ENCODE measurements at places on chromosomes 7 and 10.

DNA sequence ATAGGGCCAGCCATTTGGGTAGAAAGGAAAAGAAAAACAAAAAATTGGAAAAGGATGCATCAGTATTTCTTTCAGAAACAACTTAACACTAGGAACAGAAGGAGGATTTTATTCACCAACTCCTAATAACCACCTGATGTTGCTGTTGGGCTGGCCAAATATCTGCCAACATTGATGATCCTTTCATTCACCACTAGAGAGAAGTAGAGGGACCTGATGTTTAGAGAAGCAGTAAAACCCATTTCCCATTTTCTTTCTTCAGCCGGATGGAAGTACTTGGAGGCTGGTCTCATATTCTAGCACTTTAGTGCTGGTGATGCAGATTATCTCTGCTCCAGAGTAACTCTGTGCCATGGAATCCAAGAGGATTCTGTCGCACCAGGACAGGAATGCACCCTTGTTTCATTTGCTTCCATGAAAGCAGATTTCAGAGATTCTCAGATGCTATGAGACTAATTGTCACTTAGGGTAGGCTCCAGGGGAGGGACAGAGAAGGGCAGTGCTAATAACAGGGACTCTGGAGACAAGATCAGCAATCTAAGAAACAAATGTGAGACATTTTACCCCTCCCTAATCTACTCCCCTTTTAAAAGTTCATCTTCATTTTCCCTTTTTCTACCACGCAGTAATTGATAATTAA lies 3.1 kb downstream of the KLLN start:
- no peaks in the 10 kb centered on the region for H3K27me3 ChIP-seq
- no peaks in the 10 kb centered on the region for H3K36me3 ChIP-seq
- no peak overlapping the region for H3K4me3 ChIP-seq
- DNase-seq, result peak; percentile 13

- H3K4me3 ChIP-seq, result no peak overlapping the region
- H3K4me1 ChIP-seq, result no peaks in the 10 kb centered on the region
- no peak overlapping the region for H3K27ac ChIP-seq
- DNase-seq, result no peak
These were observed 53.6 kb downstream of the ADRA2A start for GRCh38 chr10:111130471-111130870.

DNA sequence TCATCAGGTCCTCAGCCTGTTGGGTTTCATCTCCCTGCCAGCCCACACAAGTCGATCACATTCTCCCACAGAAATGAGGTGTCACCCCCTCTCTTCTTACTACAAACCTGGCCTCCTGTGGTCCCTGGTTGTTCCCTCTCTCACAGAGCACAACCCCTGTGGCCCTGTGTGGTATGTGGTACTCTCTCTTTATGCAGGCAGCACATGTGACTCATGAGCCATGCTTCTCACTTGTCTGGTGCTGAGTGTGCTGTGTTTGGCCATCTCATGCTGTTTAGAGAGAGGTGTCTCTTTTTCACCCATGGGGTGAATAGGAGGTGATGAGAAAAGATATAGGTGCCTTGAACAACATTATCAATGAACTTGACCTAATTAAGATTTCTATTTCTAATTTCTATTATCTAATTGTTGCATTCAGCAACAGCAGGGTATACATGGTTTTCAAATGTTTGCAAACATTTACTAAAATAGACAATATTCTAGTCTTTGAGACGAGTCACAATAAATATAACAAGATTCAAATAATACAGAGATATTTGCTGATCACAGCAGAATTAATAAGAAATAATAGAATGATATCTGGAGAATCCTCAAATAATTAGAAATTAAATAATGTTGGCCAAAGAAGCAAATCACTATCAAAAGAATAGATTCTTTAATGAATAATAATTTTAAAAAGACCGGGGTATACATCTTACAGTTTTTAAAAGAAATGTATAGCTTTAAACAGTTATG lies 633.8 kb upstream of the IGFBP3 start:
- H3K27ac ChIP-seq, result no peak overlapping the region
- H3K36me3 ChIP-seq, result no peaks in the 10 kb centered on the region
- DNase-seq, result no peak
- H3K27me3 ChIP-seq, result no peaks in the 10 kb centered on the region
- no peaks in the 10 kb centered on the region for H3K4me1 ChIP-seq

DNA sequence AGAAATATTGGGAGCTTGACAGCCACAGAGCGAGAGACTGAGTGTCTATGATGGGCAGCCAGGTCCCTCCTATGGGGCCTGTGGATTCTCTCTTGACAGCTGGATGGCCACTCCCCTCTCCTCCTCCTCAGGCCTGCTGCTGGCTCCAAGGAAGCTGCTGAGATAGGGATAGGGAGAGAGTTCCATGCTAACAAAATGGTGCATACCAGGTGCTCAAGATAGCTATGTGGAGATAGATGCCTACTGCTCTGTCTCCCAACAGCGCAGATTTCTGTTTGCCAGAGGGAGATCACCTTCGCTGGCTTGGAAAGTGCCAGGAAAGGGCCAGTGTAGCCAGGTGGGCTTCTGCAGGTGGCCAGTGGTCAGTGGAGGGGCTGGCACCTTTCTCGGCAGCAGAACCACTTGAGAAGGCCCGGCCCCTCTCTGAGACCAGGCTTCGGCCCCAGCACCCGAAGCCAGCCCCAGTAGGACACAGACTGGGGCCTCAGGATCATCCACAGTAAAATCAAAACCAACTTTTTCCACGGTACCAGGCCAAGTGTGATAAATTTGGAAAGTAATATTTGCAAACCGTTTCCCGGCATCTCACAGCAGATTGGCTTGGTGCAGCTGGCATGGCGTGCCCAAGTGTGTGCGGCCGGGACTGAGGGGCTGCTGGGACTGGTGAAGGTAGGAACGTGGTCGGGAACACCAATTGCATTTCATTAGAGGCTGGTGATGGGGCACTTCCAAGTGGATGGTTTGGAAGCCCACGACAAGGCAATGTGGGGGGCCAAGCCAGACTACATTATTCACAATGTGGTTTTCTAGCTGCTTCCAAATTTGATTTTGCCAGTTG lies 139.6 kb downstream of the PTPN20 start:
- H3K27ac ChIP-seq, result no peak overlapping the region
- no peak for DNase-seq
- H3K36me3 ChIP-seq, result no peaks in the 10 kb centered on the region
- no peaks in the 10 kb centered on the region for H3K27me3 ChIP-seq
- no peaks in the 10 kb centered on the region for H3K4me1 ChIP-seq

DNA sequence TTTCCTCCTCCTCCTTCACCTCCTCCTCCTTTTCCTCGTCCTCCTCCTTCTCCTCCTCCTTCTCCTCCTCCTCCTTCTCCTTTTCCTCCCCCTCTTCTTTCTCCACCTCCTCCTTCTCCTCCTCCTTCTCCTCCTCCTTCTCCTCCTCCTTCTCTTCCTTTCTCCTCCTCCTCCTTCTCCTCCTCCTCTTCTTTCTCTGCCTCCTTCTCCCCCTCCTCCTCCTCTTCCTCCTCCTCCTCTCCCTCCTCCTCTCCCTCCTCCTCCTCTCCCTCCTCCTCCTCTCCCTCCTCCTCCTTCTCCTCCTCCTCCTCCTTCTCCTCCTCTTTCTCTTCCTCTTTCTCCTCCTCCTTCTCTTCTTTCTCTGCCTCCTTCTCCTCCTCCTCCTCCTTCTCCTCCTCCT lies 13.6 kb downstream of the PLXNA4 start:
- H3K36me3 ChIP-seq, result no peaks in the 10 kb centered on the region
- no peak overlapping the region for H3K4me3 ChIP-seq
- H3K27me3 ChIP-seq, result peaks cover 3% of the 10 kb centered on the region
- no peak overlapping the region for H3K27ac ChIP-seq
- H3K4me1 ChIP-seq, result no peaks in the 10 kb centered on the region

- H3K27me3 ChIP-seq, result no peaks in the 10 kb centered on the region
- H3K27ac ChIP-seq, result no peak overlapping the region
- H3K4me1 ChIP-seq, result no peaks in the 10 kb centered on the region
- H3K4me3 ChIP-seq, result no peak overlapping the region
- DNase-seq, result no peak
These were observed 183.8 kb upstream of the TBX20 start for GRCh38 chr7:35437619-35438275.

DNA sequence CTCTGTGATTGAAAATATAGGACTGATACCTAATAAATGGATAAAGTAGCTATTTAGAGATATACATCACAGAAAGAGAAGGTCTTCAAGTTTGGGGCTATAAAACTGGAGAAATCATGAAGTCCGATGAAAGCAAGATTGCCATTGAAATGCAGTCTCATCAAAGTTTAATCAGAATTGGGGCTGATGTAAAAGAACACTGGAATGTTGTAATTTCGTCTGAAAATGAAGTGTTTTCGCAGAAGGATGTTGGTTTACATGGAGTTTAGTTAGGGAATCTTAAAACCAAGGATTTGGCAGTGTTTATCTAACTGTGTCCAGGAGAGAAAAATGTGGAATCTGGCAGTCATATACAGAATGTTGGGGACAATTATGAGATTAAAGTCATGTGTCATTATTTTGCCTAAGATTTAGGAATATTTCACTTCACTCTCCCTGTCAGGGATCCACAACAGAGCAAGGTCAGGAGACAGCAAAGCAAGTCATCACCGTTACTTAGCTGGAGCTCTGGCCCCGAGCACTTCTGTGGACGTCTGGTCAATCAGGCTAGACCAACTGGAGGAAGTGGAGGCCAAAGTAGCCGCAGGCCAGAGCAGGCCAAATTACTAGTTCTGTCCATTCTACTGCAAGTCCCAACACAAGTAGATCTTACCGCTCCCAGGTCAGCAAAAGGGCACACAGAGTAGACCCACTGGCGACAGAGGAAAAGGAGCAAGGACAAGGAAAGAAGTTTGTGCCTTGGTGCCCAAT lies 37.0 kb downstream of the EPDR1 start:
- H3K4me1 ChIP-seq, result no peaks in the 10 kb centered on the region
- no peak overlapping the region for H3K4me3 ChIP-seq
- H3K27me3 ChIP-seq, result peaks cover 3% of the 10 kb centered on the region
- DNase-seq, result no peak
- H3K36me3 ChIP-seq, result no peaks in the 10 kb centered on the region
- H3K27ac ChIP-seq, result no peak overlapping the region

DNA sequence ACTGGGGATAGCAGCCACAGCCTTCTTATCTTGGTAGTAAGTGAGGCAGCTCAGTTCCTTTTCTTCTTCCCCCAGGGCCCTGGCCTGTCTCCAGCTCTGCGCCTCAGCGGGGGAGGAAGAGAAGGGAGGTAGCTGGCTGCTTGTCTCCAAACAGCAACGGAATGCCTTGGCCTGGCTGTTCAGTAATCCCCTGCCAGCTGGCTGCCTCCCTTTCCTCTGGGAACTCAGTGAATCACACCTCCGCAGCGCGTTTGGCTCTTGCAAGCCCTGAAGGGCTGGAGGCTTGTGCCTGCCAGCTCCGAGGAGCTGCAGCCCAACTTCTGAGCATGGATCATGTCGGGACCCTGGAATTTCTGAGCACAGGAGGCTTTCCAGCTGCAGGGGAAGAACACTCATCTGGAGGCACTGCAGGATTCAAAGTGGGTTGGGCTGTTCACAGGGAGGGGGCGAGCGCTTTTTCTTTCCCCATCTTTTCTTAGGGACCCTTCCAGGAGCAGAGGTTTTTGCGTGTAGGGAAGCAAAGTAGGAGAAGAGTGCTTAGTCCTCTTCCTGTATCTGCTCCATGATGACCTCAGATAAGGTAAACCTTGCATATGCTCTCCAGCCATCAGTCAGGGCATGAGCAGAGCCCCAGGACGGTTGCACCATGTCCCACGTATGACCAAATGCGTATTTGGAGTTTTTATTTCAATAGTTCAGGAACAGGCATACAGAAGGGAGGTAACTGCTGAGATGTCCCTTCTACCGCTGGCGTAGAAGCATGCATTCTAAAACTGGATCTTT lies 253.2 kb upstream of the INHBA start:
- no peaks in the 10 kb centered on the region for H3K36me3 ChIP-seq
- no peak for DNase-seq
- no peak overlapping the region for H3K27ac ChIP-seq
- H3K27me3 ChIP-seq, result no peaks in the 10 kb centered on the region

GRCh38 chr7:83541187-83541960 lies 107.6 kb downstream of the SEMA3E start:
- H3K27ac ChIP-seq, result no peak overlapping the region
- H3K27me3 ChIP-seq, result no peaks in the 10 kb centered on the region
- DNase-seq, result no peak
- no peaks in the 10 kb centered on the region for H3K4me1 ChIP-seq
- H3K36me3 ChIP-seq, result no peaks in the 10 kb centered on the region

DNA sequence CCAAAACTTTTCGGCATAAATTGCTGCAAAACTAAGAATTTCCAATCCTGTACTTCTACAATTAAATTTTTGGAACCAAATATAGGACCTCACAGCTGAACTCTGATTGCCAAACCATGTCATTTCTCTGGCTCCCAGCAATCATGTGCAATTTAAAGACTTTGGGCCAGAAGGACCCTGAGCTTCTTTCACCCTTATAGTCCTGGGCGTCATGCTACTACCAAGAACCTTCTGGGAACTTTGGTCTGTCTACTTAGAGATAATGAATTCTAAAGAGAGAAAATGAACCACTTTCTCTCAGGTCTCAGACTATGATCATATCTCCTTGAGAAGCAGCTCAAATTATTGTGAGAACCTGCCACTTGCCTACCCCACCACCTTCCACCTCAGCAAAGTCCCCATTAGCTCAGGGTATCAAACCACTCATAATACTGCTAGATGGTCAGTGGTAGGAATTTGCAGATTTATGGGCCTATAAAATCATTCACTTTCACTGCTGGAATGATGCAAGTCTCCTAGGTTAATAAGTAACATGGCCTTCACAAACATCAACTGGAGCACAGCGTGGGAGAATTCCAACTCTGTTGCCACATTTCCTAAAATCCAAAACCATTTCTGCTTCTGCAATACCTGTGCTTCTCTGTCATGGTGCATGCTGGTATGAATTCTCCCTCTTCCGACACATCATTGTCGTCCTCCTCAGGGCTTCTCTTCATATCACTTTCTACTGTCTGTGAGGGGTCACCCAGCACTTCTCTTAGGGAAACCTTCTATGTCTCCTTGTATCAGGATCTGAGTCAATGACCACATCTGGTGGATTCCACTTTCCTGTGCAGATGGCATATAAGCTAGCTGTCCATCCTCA lies 6.6 kb upstream of the WDR91 start:
- H3K27ac ChIP-seq, result no peak overlapping the region
- H3K36me3 ChIP-seq, result no peaks in the 10 kb centered on the region
- no peak for DNase-seq
- H3K4me1 ChIP-seq, result no peaks in the 10 kb centered on the region
- no peak overlapping the region for H3K4me3 ChIP-seq
- no peaks in the 10 kb centered on the region for H3K27me3 ChIP-seq

GRCh38 chr10:4101918-4102654 lies 317.1 kb upstream of the KLF6 start:
- DNase-seq, result no peak
- no peaks in the 10 kb centered on the region for H3K4me1 ChIP-seq
- no peaks in the 10 kb centered on the region for H3K27me3 ChIP-seq
- no peak overlapping the region for H3K27ac ChIP-seq
- H3K36me3 ChIP-seq, result no peaks in the 10 kb centered on the region

DNA sequence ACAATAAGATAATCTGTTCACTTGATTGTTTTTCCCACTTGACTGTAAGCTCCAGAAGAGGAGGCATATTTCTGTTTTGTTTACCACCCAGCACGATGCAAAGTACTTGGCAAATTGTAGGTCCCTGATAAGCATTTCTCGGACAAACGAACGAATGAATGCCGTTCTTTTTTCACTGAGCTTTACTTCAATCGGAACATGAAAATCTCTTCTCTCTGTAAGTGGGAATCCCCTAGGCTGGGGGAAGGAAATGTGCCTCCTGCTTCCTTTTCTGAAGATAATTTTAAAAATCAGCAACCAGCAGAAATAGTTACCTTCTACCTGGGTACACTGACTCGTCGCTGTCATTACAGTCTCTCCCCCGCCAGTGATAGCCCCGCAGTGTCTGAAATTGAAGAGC lies 102.9 kb downstream of the AOAH start:
- H3K27me3 ChIP-seq, result no peaks in the 10 kb centered on the region
- no peak overlapping the region for H3K27ac ChIP-seq
- H3K4me3 ChIP-seq, result no peak overlapping the region
- H3K4me1 ChIP-seq, result peaks cover 5% of the 10 kb centered on the region
- no peak for DNase-seq
